T-helper 2 cell treated with Interferon-gamma antibody and Interleukin-4, amounts not matched to agents 100 ng/mL and 5 ng/mL, for 36 hours (primary cell): ENCODE measurements at places on chromosomes 7 and 10. TPM values are rescaled to one million over a fixed set of nuclear protein-coding genes. Genes with fewer than 3 reads are reported as not detected.

GLI3 gene
- not detected in 2 replicates for total RNA-seq

CNNM1 gene
- 0.11 and 0.14 TPM in 2 replicates for total RNA-seq

MBLAC1 gene
- 2.7 and 3.8 TPM in 2 replicates for total RNA-seq

ELOVL3 gene
- not detected in 2 replicates for total RNA-seq

FGL2 gene
- 3.8 and 5.2 TPM in 2 replicates for total RNA-seq

COL13A1 gene
- total RNA-seq: not detected in 2 replicates

RHEB gene
- 68.3 and 71.1 TPM in 2 replicates for total RNA-seq

SEMA4G gene
- 0.45 and 1.0 TPM in 2 replicates for total RNA-seq

TMEM270 gene
- total RNA-seq: not detected in 2 replicates

SPDYE2B gene
- not detected in 2 replicates for total RNA-seq

CAMK2G gene
- total RNA-seq: 52.3 and 52.5 TPM in 2 replicates

HMX2 gene
- not detected in 2 replicates for total RNA-seq

PON1 gene
- total RNA-seq: not detected in 2 replicates

NODAL gene
- total RNA-seq: 0.09 and 0.11 TPM in 2 replicates

CYP26C1 gene
- total RNA-seq: not detected in 2 replicates

PNLIPRP1 gene
- total RNA-seq: not detected in 2 replicates

ACTR3C gene
- total RNA-seq: 11.0 and 11.7 TPM in 2 replicates

ANKRD61 gene
- 0.18 TPM in 1 of 2 replicates, not detected in the other for total RNA-seq

SP8 gene
- total RNA-seq: not detected in 2 replicates
